Motor neuron (in vitro differentiated cells): ENCODE measurements at places on chromosomes 3 and 15. TPM values are rescaled to one million over a fixed set of nuclear protein-coding genes. Genes with fewer than 3 reads are reported as not detected.

The ASB14 gene
- 1.00 and 1.0 TPM in 2 replicates for total RNA-seq

The SAMMSON gene
- total RNA-seq = 0.36 and 0.52 TPM in 2 replicates

The TMCO5A gene
- 0.14 and 0.17 TPM in 2 replicates for total RNA-seq

The CD276 gene
- 89.5 and 96.9 TPM in 2 replicates for total RNA-seq

The DTWD1 gene
- 21.5 and 27.0 TPM in 2 replicates for total RNA-seq

The ACAP2 gene
- 61.5 and 64.5 TPM in 2 replicates for total RNA-seq

The GOLGA8Q gene
- total RNA-seq = 0.13 and 0.59 TPM in 2 replicates

The CAMP gene
- total RNA-seq = 0.27 TPM in 1 of 2 replicates, not detected in the other

The IQCH gene
- 11.2 and 14.8 TPM in 2 replicates for total RNA-seq

The NPAP1 gene
- total RNA-seq = 0.15 and 0.21 TPM in 2 replicates

The HTR3E gene
- 0.05 and 0.19 TPM in 2 replicates for total RNA-seq

The ELL3 gene
- 0.38 and 0.81 TPM in 2 replicates for total RNA-seq

The CADPS gene
- total RNA-seq = 1.6 and 4.1 TPM in 2 replicates

The FBXO40 gene
- 0.23 and 0.24 TPM in 2 replicates for total RNA-seq

The DUOX1 gene
- total RNA-seq = 1.6 and 2.3 TPM in 2 replicates

The IL17RD gene
- total RNA-seq = 11.8 and 13.1 TPM in 2 replicates

The THBS1 gene
- total RNA-seq = 3.2 and 3.5 TPM in 2 replicates

The GOLGA6L2 gene
- 1.7 and 2.0 TPM in 2 replicates for total RNA-seq

The POPDC2 gene
- 0.31 and 0.41 TPM in 2 replicates for total RNA-seq

The AQP9 gene
- 0.20 TPM in 1 of 2 replicates, not detected in the other for total RNA-seq

The HDGFL3 gene
- 35.7 and 47.4 TPM in 2 replicates for total RNA-seq

The CFAP20DC gene
- 1.7 and 2.4 TPM in 2 replicates for total RNA-seq

The COPS2 gene
- 109 and 126 TPM in 2 replicates for total RNA-seq

The GOLGA8G gene
- total RNA-seq = 0.09 and 0.38 TPM in 2 replicates

The SPESP1 gene
- 0.11 and 0.19 TPM in 2 replicates for total RNA-seq

The GOLGA6L10 gene
- total RNA-seq = 1.1 and 3.2 TPM in 2 replicates

The NR1I2 gene
- 0.26 and 0.37 TPM in 2 replicates for total RNA-seq

The APOD gene
- total RNA-seq = 14.7 and 20.4 TPM in 2 replicates

The KLHL40 gene
- 0.15 and 0.38 TPM in 2 replicates for total RNA-seq

The SENP7 gene
- total RNA-seq = 71.1 and 77.7 TPM in 2 replicates

The AMIGO3 gene
- 3.8 TPM in 2 replicates for total RNA-seq

The ADGRG7 gene
- total RNA-seq = 0.66 TPM in 1 of 2 replicates, not detected in the other

The CSTA gene
- total RNA-seq = not detected in 2 replicates

The SPSB4 gene
- 23.8 and 24.1 TPM in 2 replicates for total RNA-seq

The MAP1A gene
- 66.3 and 69.5 TPM in 2 replicates for total RNA-seq

The STRA6 gene
- total RNA-seq = 1.2 and 1.7 TPM in 2 replicates
